Colonic mucosa (tissue), 4 donors: ENCODE measurements at places on chromosomes 5 and 9.

DNA sequence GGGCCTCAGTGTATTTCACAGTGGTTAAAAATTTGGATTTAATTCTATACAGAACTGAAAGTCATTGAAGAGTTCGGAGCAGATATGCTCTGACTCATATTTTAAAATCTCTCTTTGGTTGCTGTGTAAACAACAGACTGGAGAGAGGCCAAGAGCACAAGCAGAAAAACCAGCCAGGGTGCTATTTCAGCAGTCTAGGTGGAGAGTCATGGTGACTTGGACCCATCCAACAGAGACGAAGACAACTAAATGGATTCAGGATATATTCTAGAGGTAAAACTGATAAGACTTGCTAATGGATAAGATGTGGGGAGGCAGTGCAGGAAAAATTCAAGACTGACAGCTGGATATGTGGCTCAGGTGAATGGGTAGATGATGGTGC lies 168.9 kb downstream of the MAPKAP1 start:
- no peaks in the 10 kb centered on the region for H3K4me1 ChIP-seq
- H3K36me3 ChIP-seq = no peaks in the 10 kb centered on the region
- no peak overlapping the region for H3K4me3 ChIP-seq
- peak; percentile 79 for DNase-seq

GRCh38 chr9:133881671-133882381 lies 110.3 kb downstream of the VAV2 start:
- H3K27ac ChIP-seq = no peak overlapping the region
- no peak overlapping the region for H3K4me3 ChIP-seq

GRCh38 chr9:113774963-113775362 lies 101.1 kb upstream of the ZNF618 start:
- H3K4me3 ChIP-seq = no peak overlapping the region
- no peak for DNase-seq
- no peaks in the 10 kb centered on the region for H3K27me3 ChIP-seq

- no peaks in the 10 kb centered on the region for H3K4me1 ChIP-seq
- no peaks in the 10 kb centered on the region for H3K36me3 ChIP-seq
- H3K27me3 ChIP-seq = no peaks in the 10 kb centered on the region
- DNase-seq = no peak
- H3K27ac ChIP-seq = no peak overlapping the region
- H3K4me3 ChIP-seq = no peak overlapping the region
Observed at GRCh38 chr5:81241961-81242648, 9.0 kb downstream of the CKMT2 start.

GRCh38 chr9:9469271-9469670 lies 1143.5 kb downstream of the PTPRD start:
- no peak overlapping the region for H3K27ac ChIP-seq
- H3K4me1 ChIP-seq = no peaks in the 10 kb centered on the region
- no peaks in the 10 kb centered on the region for H3K27me3 ChIP-seq

DNA sequence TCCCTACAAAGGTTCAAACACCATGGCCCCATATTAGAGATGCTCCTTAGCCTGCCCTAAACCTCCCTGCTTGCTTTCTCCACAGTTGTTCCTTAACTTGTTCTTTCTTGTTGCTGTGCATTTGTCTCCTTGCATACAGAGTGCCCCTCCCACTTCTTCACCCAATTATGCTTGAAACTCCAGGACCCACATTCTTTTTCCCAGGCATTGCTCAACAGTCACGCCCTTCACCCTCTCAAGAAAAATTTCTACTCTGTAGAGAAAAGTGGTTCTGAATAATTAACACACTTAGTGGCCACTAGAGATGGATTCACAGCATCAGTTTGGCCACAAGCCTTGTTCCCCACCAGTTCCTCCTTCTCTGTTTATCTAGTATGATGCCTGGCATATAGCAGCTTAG lies 57.7 kb downstream of the NREP start:
- H3K36me3 ChIP-seq = no peaks in the 10 kb centered on the region
- H3K4me1 ChIP-seq = peaks cover 4% of the 10 kb centered on the region
- H3K4me3 ChIP-seq = no peak overlapping the region
- no peak for DNase-seq

- no peak overlapping the region for H3K4me3 ChIP-seq
- no peaks in the 10 kb centered on the region for H3K36me3 ChIP-seq
- no peaks in the 10 kb centered on the region for H3K27me3 ChIP-seq
Observed at GRCh38 chr9:133167096-133167730, 3.5 kb upstream of the GBGT1 start.

GRCh38 chr5:135191084-135191826 lies 157.2 kb upstream of the PITX1 start:
- H3K27ac ChIP-seq = peak overlapping the region; percentile 9
- no peaks in the 10 kb centered on the region for H3K4me1 ChIP-seq
- H3K27me3 ChIP-seq = peaks cover 17% of the 10 kb centered on the region
- DNase-seq = peak; percentile 84

DNA sequence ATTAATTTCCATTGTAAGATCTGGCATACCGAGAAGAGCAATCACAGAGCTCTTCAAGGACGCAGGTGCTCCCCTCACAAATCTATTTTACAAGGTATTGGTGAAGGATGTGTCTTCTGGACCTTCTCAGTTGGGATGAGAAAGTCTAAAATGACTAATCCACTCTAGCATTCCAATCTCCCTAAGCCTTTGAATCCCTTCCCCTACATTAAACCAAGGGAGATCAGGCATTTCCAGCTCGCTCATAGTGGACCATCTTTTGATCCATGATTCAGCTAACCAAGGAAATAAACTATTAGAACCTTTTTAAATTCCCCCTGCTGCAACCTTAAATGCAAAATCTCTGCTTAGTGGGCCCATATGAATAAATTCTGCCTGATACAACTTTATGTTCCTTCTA lies 95.9 kb upstream of the FBN2 start:
- no peak overlapping the region for H3K27ac ChIP-seq
- H3K4me1 ChIP-seq = no peaks in the 10 kb centered on the region
- H3K36me3 ChIP-seq = no peaks in the 10 kb centered on the region
- H3K27me3 ChIP-seq = no peaks in the 10 kb centered on the region
- DNase-seq = no peak

- no peaks in the 10 kb centered on the region for H3K4me1 ChIP-seq
- peak; percentile 38 for DNase-seq
- H3K4me3 ChIP-seq = no peak overlapping the region
- H3K27ac ChIP-seq = no peak overlapping the region
- H3K27me3 ChIP-seq = no peaks in the 10 kb centered on the region
- H3K36me3 ChIP-seq = no peaks in the 10 kb centered on the region
Observed at GRCh38 chr5:35436400-35437057, 181.1 kb upstream of the SPEF2 start.

- no peaks in the 10 kb centered on the region for H3K27me3 ChIP-seq
- H3K27ac ChIP-seq = no peak overlapping the region
- H3K4me1 ChIP-seq = no peaks in the 10 kb centered on the region
Observed at GRCh38 chr5:97162045-97162444, 19.6 kb upstream of the LIX1 start.

GRCh38 chr5:99928490-99928889 lies 606.7 kb upstream of the FAM174A start:
- H3K27me3 ChIP-seq = no peaks in the 10 kb centered on the region
- H3K27ac ChIP-seq = no peak overlapping the region
- no peaks in the 10 kb centered on the region for H3K4me1 ChIP-seq
- DNase-seq = no peak

DNA sequence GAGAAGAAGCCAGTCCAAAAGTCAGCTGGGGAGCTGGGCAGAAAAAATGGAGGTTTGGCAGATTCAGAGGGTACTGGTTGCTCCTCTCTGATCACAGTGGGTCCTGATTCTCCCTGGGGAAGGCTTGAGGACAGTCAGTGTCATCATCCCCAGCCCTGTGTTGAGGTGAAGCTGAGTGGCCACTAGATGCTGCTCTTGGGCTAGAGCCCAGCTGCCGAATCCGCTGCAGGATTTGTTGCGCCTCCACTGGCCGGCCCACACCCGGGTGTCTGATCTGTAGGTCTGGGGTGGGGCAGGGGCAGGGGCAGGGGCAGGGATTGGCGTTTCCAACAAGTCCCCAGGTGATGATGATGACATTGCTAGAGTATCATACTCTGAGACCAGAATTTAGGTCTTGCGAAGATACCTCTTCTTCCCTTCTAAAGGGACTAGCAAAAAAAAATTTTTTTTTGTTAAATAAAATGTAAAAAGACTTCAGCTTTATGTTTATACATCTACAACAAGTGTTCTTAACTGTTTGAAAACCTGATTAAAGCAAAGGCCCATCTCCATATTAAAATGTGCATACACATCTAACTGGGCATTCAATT lies 106.8 kb downstream of the PDE6A start:
- no peaks in the 10 kb centered on the region for H3K4me1 ChIP-seq

DNA sequence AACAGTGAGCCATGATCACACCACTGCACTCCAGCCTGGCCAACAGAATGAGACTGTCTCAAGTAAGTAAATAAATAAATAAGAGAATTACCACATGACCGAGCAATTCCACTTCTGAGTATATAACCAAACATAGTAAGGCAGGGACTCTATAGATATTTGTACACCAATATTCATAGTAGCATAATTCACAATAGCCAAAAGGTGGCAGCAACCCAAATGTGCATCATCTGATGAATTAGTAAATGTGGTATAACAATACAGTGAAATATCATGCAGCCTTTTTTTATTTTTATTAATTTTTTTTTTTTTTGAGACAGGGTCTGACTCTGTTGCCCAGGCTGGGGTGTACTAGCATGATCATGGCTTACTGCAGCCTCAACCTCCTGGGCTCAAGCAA lies 33.1 kb downstream of the ALDH7A1 start:
- H3K27ac ChIP-seq = no peak overlapping the region
- H3K27me3 ChIP-seq = no peaks in the 10 kb centered on the region
- no peak overlapping the region for H3K4me3 ChIP-seq

DNA sequence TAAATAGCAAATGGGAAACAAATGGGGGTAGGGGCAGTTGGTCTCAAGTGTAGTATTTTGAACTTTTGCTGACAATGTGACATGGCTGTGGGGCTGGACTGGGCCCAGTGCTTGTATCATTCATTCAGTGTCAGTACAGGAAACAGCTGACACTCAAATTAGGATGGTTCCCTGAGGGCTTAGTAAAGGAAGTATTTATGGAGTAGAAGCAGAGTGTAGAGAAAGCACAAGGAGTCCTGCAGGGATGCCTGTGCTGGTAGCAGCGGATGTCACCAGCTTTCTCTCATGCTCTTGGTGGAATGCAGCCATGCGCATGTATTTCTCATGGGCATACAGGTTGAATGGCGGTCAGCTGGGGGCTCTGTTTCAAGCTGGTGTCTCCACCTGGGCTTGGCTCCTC lies 72.9 kb upstream of the SLC44A1 start:
- no peaks in the 10 kb centered on the region for H3K36me3 ChIP-seq
- H3K27ac ChIP-seq = no peak overlapping the region
- H3K27me3 ChIP-seq = no peaks in the 10 kb centered on the region

DNA sequence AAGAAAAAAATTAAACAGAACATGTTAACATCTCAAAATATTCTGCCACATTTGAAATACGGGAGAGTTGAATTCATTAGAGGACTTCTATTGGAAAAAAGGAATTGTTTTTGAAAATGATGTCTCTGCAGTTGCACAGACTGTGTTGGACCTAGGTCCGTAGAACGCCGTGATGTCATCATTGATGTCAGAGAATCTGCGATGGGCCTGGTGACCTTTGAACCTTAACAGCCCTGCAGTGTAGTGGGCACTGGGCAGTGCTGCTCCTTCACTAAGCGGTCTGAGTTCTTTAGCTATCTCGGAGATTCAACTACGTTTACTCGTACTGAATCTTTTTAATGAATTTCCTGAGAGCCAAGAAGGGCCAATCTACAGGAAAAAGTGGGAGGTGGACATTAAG lies at the start of gene FAM170A:
FAM170A (plus strand) TSS at position 220 of the 400 bp plus-strand sequence. CDS start 211 bp downstream, outside the sequence.
- no peak within 1 kb of the TSS for H3K27ac ChIP-seq
- no peaks in the 10 kb centered on the region for H3K4me1 ChIP-seq
- H3K36me3 ChIP-seq = no peaks in the 10 kb centered on the region
- no peak for DNase-seq
- H3K4me3 ChIP-seq = no peak within 1 kb of the TSS

GRCh38 chr5:1125030-1125357 lies 13.1 kb upstream of the SLC12A7 start:
- H3K27me3 ChIP-seq = no peaks in the 10 kb centered on the region
- H3K27ac ChIP-seq = peak overlapping the region; percentile 40
- H3K4me1 ChIP-seq = peaks cover 4% of the 10 kb centered on the region
- no peak for DNase-seq

DNA sequence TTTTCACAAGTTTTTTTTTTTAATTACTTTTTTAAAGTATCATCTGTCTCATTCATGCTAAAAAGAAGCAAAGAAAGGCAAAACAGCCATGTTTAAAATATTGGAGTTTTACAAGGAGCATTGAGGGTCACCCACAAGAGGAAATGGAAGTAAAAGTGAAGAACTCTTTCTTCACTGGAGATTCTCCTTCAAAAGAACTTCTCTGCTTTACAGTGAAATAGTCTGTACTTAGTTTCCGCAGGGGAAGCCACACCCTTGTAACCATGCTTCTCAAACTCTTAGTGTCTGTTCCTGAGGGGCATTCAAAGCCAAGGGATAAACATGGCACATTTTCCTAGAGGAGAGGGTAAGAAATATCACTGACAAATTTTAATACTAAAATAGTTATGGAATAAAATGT lies 8.6 kb downstream of the C9orf72 start:
- no peaks in the 10 kb centered on the region for H3K4me1 ChIP-seq
- no peaks in the 10 kb centered on the region for H3K36me3 ChIP-seq
- no peaks in the 10 kb centered on the region for H3K27me3 ChIP-seq
- no peak overlapping the region for H3K4me3 ChIP-seq

DNA sequence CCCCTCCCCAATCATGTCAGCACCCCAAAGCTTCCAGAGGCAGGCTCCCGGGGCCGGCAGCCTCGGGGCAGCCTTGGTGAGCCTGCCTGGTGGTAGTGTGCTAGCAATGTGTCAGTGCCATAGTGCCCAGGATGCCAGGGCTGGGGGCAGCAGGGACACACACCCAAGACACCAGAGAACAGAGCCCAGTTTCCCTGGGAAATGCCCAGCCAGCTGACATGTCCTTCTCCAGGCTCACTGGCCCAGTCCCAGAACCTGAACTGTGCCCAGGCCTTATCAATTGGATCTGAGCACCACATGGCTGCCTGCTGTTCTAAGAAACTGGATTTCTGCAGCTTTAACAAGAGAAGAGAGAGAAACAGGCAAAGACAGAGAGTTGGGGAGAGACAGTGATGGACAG lies 74.9 kb upstream of the LRRTM2 start:
- no peaks in the 10 kb centered on the region for H3K27me3 ChIP-seq
- H3K27ac ChIP-seq = no peak overlapping the region
- peaks cover 7% of the 10 kb centered on the region for H3K36me3 ChIP-seq
- no peak overlapping the region for H3K4me3 ChIP-seq
- no peak for DNase-seq

GRCh38 chr9:94973451-94973941 lies 247.0 kb downstream of the AOPEP start:
- H3K36me3 ChIP-seq = no peaks in the 10 kb centered on the region
- no peak for DNase-seq
- no peak overlapping the region for H3K4me3 ChIP-seq
- H3K27ac ChIP-seq = no peak overlapping the region
- H3K27me3 ChIP-seq = no peaks in the 10 kb centered on the region
